ENCODE measurements at places on chromosomes 13 and 19. TPM values are rescaled to one million over a fixed set of nuclear protein-coding genes. Genes with fewer than 3 reads are reported as not detected.

The GDF15 gene
- 0.27 TPM for total RNA-seq

DNA sequence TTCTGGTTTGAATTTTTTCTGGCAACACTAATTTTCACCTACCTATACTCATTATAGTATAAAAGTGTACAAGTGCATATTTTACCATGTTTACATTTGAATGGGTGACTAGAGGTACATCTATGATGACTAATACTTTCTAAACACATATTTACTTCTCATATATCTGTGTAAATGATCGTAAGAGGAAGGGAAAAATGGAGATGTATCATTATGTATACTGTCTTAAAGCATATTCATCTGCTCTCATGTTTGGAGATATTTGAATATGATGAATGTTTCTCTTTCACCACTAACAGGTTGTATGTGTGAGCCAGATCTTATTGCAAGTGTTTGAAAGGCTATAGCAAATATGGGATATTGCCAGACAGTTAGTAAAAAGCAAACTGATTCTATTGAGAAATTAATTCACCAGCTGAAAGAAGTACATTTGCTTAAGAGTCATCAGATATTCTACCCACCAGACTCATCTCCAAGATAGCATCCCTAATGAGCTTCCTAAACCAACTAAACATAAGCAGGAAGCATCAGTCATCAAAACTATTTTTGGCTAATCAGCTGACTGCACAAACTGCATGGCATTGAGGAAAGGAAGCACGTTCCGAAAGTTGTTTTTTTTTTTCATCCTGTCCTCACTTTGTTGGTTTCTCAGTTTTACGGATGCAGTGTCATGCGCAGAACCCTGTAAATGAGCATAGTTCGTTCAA is 738.2 kb downstream of the GPC5 start:
- DNase-seq = no peak

GRCh38 chr19:56294549-56294948 is 20.1 kb downstream of the ZSCAN5A start:
- no peak for DNase-seq

DNA sequence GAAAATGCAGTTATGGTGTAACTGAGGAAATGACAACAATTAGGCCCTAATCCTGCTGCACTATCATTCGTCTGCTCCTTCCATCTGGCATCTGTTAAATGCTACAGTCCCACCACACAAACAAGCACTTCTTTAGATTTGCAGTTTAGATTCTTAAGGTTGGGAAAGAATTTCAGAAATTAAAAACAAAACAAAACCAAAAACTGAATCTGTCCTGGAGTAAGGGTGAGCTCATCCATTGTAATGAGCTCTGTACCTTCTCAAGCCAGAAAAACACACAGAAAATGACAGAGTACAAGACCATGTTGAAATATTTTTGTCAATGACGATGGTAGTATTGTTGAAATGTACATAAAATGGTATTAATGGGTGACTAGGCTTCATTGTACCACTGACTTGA is 28.3 kb downstream of the SMAD9 start:
- DNase-seq = no peak

DNA sequence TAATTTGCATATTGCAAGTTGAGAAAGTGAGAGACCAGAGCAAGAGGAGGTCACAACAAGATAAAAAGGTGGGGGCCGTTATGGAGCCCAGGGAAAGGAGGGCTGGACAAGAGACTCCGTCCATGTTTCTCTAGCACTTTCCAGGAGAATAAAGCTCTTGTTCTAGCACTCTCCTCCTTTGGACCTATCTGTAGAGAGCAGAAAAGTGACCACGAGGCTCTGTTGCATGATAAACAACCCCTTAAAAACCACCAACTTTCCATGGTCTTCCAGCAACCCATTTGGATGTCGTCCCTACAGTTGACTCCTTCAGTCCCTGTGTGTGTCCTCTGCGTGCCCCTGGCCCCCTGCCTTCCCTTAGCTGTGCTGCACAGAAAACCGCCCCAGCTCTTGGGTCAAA is 4.1 kb upstream of the ARL11 start:
- no peak for DNase-seq

The ZNF628 gene
- total RNA-seq = 6.4 TPM
